Fibroblast of mammary gland (primary cell): ENCODE measurements at places on chromosomes 5 and 9.

GRCh38 chr9:70125621-70126263, 82.1 kb downstream of the MAMDC2 start:
- no peak for DNase-seq

GRCh38 chr5:150043657-150044328, 42.6 kb downstream of the CSF1R start:
- DNase-seq = no peak

DNA sequence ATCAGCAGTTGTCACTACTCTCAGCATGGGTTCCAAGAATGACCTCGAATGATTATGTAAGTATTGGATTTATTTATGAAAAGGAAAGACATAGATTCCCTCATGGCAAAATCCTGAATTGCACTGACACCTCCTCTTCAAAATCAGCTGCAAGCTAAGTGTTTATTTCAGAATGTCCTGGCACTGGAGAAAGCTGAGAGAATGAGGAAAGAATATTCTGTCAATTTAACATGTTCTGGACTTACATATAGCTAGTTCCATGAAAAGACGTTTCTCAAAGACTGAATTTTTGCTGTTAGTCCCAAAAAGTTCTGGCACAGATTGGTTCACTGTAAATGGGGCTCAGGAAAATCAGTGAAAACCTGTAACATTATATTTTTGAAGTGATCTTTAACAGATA, 120.3 kb downstream of the NREP start:
- no peak for DNase-seq

GRCh38 chr5:154278186-154278585, 87.7 kb downstream of the GALNT10 start:
- DNase-seq = no peak

GRCh38 chr9:136532799-136533774, 12.8 kb downstream of the NOTCH1 start:
- DNase-seq = no peak

GRCh38 chr9:16652582-16652981, 217.9 kb downstream of the BNC2 start:
- no peak for DNase-seq
